DND-41 (cell line): ENCODE measurements at places on chromosomes 11 and 22.

DNA sequence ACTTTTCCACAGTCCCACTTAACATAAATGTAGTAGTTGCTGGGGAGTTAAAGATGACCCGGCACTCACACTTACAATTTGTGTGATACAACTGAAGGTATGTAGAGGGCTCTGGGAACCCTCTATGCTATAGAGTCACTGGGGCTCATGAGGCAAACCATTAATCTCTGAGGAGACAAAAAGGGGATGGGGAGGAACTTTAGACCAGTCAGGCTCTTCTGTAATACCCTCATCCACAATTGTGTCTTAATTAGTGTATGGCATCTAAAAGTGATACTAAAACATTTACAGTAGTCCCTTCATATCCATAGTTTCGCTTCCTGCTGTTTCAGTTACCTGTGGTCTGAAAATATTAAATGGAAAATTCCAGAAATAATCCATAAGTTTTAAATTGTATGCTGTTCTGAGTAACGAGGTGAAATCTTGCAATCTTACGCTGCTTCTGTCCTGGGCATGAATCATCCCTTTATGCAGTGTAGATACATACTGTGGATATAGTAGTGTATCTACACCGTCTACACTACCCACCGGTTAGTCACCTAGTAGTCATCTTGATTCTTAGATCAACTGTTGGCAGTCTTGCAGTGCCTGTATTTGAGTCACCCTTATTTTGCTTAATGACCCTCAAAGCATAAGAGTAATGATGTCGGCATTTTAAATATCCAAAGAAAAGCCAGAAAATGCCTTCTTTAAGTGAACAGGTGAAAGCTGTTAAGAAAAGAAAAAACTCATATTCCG is 12.2 kb downstream of the CBL start:
- DNase-seq, result no peak

- peak; percentile 98 for DNase-seq
Measured at GRCh38 chr11:18395735-18396504, 1.6 kb downstream of the LDHA start.

- peak; percentile 85 for DNase-seq
Measured at GRCh38 chr11:208181-208916, 841 bp downstream of the RIC8A start.

DNA sequence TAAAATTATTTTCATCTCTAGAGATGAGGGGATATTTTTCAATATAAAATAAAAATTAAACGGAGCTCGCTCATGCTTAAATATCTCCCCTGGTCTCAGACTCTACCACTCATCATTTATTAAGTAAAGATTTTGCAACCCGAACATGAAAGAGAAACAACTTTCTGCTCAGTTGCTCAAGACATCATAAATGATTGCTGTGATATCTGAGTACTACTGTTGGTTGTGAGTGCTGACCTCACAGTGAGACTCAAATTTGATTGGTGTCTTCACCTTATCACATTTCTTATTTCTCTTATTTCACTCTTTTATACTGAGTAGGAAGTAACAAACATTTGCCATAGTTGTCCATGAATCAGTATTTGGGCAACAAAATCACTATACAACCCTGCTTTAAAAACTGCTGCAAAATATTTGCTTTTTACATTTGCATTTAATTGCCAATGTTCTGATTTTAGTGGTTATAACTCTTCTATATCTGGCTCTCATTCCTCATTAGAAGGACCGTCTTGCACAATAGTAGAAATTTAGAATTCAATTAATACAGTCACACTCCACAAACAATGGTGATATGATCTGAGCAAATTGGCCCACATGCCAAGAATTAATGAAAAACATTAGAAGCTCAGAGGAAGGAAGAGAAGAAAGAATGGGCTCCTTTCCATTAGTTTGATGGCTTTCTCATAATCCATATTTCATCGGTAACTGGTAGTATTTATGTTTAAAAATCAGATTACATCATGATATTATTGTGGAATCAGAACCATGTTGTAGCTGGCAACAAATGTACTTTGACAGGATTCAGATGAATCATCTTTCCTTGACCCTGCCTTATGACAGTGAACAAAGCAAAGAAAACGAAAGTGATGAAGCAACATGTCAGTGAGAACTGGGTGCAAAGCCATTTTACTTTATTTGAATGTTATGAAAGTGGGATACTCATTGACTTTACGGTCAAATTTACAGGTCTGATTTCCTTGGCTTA is 973.6 kb upstream of the TENM4 start:
- DNase-seq, result no peak

DNA sequence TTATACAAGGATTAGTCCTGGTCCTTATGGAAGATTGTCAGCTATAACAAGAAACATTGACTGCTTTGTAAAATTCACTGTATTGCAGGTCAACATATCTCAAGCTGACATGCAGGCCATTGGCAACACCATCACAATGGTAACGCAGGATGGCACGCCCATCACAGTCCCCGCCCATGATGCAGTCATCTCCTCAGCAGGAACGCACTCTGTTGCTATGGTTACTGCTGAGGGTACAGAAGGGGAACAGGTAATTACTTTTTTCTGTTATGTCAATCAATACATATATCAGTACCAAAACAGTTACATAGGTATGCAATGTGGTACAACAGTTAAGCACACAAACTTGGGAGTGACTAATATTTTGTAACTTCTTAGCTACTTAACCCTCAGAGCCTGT is 55.3 kb downstream of the ZNF143 start:
- no peak for DNase-seq

DNA sequence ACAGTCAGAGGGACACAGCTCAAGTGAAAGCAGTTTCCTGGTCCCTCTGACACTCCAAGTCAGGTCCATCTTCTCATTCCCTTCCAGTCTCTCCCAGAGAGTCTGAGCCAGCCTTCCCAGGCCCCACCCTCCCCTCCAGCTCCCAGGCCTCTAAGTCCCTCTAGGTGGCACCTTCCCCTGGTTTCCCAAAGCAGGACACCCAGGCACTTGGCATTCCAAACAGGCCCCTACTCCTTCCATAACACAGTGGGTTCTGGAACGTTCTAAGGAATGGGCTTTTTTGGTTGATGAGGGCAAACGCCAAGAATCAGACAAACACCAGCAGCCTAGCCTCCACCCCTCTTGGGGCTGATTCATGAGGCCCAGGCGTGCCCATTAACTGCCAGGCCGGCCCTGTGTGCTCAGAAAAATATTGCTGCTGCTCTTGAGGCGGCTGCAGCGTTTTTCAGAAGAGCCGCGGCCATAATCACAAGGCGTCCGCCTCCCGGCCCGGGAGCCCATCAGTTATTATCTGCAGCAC is 418.7 kb downstream of the SOX6 start:
- DNase-seq, result no peak

DNA sequence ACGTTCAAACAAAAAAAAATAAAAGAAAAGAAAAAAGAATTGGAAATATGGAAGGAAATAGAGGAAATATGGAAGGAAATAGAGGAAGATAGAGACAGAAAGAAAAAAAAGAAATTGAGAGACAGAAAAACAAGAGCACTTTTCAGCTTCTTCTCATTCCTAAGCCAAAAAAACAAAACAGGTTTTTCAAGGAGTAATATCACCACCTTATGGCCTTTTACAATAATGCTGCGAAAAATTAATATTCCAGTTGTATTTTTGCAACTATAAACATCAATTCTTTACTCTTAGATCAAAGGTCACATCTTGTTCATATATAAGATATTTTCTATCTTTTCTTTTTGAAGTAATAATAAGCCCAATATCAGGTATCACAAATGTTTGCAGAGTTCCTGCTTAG is 328.3 kb downstream of the FAT3 start:
- no peak for DNase-seq

GRCh38 chr11:117096201-117096991 is 1.8 kb downstream of the SIK3 start:
- peak; percentile 29 for DNase-seq

DNA sequence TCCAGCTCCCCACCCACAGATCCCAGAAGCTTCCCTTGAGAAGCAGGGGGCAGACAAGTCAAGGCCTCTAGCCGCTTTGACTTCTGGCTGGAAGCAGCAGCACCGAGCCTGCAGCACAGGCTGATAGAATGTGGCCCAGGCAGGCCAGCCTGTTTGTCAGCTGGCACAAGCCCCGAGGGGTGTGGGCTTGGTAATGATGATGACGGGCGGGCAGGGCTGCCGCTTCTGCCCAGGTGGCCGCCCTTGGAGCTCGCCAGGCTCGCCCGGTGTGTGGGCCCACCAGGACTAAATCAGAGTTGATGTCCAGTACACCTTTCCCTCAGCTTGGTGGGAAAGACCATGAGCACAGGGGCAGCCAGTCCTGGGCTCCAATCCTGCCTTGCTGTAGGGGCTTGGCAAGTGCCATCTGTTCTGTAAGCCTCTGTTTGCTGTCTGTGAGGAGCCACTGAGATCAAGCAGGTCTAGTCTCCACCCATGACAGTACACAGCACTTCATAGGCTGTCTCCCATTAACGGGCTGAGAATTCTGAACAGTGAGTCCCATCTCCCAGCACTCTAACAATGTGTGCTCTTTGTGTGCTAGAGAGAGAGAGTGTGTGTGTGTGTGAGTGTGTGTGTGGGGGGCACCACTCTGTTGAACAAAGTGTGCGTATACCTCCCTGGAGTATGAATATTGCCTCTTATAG is 26.8 kb downstream of the MICAL2 start:
- no peak for DNase-seq

GRCh38 chr11:1767399-1768140 is 3.8 kb upstream of the CTSD start:
- DNase-seq, result no peak

GRCh38 chr11:128039140-128040021 is 548.0 kb downstream of the ETS1 start:
- DNase-seq, result peak; percentile 94

DNA sequence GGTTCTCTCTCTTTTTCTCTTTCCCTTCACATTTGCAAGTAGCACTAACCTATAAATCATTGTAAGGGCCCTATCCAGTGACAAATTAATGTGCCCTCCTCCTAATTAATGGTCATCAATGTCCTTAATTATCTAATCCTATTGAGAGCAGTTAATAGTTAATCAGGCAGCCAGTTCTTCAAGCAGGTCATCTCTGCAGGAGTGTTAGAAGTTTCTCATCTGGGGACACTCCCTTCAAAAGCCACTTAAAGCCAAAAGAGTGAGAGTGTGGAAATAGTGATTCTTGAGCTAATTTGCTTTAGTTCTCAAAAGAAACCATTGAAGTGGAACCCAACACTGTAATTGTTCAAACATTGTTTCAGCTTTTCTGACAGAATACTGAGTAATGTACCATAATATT is 141.6 kb downstream of the ELP4 start:
- DNase-seq, result no peak

- no peak for DNase-seq
Measured at GRCh38 chr11:35558513-35558912, 33.1 kb upstream of the PAMR1 start.

- DNase-seq, result no peak
Measured at GRCh38 chr22:48654492-48654891, 1173.2 kb downstream of the BRD1 start.
